Stimulated activated CD4-positive, alpha-beta T cell treated with anti-CD3 and anti-CD28 coated beads, Interleukin-1b, Interleukin-23, amount 100 ng/mL, for 24 hours (primary cell): ENCODE measurements at places on chromosomes 6 and 20.

DNA sequence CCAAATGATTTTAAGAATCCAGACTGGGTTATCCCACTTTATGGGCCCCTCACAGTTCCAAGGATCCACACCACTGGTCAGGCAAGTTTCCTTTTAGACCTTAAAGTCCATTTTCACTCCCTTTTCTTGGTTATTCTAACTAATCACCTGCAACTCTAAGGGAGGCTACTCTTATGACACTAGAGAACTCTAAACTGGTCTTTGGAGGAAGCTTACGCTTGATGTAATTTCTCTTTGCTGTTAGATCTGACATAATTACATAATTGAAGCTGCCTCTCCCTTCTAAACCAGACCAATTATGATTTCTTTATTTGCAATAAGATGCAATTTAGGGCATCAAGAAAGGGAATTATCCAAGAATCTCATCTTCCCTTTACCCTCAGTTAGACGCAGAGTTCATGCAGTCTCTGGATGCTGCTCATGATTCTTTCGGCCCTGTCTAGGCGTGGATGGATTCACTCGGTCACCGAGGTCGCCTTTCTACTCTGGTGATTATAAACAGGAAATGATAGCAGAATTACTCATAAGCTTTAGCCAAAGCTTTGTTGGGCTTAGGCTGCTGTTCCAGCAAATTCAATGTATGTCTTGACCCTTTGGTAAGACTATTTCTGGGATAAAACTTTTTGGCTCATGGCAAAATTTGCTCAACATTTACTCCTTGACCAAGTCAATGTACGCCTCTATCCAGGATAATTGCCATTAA lies 166.4 kb upstream of the PRND start:
- no peak for DNase-seq

DNA sequence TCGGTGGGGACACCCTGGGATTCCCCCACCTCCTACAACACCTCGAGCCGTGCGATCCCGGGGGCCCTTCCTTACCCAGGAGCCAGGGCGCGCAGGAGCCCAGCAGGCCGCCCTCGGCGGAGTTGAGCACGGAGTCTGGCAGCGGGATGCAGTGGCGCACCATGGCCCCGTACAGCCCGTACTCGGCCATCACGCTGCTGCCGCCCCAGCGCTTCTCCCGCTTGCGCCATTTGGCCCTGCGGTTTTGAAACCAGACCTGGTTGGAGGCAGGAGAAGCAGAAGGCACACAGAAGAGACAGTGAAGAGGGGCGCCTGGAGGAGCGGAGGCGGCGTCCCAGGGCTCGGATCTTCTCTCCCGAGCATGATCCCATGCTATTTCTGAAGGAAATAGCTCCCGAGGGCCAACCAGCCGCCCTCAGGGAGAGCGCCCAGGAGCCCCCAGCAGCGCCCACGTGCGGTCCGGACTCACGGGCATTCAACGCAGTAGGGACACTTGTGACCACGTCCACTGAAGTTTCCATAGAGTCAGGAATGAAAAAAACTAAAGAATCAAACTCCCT lies 4.3 kb downstream of the VSX1 start:
- no peak for DNase-seq

DNA sequence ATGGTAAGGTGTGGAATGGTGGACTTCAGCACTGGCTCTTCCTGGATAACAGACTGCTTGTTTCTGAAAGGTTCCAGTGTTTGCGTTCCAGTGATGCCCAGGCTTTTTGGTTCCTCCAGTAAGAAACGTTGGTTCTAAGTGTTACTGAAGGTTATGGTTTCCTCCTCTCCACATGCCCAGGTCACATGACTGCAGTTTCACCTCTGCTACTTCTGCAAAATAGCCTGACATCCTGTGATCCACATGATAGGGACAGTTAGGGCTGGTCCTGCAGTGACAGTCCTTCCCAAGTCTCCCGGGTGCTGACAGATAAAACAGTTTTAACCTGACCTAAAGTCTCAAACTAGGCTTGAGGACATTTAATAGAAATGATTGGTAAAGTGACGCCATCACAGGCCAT lies 132.2 kb upstream of the CST7 start:
- DNase-seq = no peak

GRCh38 chr6:110044096-110044495 lies 66.0 kb downstream of the GPR6 start:
- DNase-seq = no peak

- DNase-seq = no peak
Observed at GRCh38 chr6:62891065-62891647, 320.1 kb upstream of the FKBP1C start.

DNA sequence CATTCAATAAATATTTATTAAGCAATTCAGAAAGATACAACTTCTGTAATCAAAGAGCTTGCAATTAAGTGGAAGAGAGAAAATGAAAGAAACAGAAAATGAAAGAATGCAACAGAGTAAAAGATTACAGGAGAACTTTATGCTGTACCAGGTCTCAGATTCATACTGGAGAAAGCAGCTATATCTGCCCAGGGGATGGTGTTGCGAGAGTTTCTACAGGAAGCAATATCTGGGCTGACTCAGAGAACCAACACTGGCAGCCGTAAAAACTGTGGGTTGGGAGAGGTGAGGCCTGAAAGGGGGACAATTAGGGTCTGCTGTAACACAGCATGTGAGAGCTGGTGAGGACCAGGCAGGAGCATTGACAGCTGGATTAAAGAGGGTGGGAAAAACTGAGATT lies 256.7 kb upstream of the TCF21 start:
- DNase-seq = no peak

GRCh38 chr6:109457562-109457996 lies 2.0 kb upstream of the MICAL1 start:
- DNase-seq = no peak

GRCh38 chr20:54872440-54872839 lies 397.0 kb downstream of the DOK5 start:
- DNase-seq = no peak

DNA sequence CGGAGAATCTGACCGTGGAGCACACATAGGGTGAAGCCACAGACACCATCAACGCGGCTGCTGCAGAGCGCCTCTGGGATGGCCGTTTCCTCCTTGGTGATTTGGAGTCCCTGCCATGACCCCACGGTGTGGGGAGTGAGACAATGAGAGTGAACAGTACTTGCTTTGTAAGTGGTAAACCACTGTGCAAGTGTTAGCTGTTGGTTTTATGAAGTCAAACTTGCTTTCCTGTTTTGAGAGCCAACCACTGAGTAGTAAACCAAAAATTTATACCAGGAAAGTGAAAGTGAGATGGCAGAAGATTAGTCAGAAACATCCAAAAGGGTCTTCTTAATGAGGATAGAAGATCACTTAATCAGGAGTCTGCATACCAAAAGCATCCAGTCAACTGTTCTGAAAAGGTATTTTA lies 160.7 kb downstream of the FOXC1 start:
- DNase-seq = peak; percentile 10

DNA sequence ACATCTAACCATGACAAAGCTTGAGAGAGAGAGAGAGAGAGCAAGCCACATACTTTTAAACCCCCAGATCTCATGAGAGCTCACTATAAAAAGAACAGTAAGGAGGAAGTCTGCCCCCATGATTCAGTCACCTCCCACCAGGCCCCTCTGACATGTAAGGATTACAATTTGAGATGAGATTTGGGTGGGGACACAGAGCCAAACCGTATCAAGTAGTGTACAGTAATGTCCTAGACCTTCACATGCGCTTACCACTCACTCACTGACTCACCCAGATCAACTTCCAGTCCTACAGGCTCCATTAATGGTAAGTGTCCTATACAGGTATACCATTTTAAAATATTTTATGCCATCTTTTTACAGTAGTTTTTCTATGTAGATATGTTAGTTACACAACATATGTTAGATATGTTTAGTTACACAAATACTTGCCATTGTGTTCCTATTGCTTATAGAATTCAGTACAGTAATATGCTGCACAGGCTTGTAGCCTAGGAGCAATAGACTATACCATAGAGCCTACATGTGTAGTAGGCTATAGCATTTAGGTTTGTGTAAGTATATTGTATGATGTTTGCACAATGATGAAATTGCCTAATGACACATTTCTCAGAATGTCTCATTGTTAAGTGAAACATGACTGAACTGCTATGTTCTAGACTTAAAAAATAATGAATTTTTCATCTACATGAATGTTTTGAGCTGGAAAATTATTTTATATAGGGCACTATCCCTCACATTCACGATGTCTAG lies 11.7 kb downstream of the TSPYL1 start:
- DNase-seq = no peak

- no peak for DNase-seq
Observed at GRCh38 chr20:48703511-48704219, 124.1 kb downstream of the PREX1 start.

GRCh38 chr6:38221251-38221650 lies 401.7 kb downstream of the ZFAND3 start:
- DNase-seq = no peak

GRCh38 chr6:158043586-158044524 lies 62.2 kb downstream of the SYNJ2 start:
- DNase-seq = no peak

GRCh38 chr20:60653111-60653845 lies 598.8 kb upstream of the CDH4 start:
- no peak for DNase-seq

GRCh38 chr20:45373353-45374100 lies 4.6 kb downstream of the TP53TG5 start:
- peak; percentile 87 for DNase-seq

DNA sequence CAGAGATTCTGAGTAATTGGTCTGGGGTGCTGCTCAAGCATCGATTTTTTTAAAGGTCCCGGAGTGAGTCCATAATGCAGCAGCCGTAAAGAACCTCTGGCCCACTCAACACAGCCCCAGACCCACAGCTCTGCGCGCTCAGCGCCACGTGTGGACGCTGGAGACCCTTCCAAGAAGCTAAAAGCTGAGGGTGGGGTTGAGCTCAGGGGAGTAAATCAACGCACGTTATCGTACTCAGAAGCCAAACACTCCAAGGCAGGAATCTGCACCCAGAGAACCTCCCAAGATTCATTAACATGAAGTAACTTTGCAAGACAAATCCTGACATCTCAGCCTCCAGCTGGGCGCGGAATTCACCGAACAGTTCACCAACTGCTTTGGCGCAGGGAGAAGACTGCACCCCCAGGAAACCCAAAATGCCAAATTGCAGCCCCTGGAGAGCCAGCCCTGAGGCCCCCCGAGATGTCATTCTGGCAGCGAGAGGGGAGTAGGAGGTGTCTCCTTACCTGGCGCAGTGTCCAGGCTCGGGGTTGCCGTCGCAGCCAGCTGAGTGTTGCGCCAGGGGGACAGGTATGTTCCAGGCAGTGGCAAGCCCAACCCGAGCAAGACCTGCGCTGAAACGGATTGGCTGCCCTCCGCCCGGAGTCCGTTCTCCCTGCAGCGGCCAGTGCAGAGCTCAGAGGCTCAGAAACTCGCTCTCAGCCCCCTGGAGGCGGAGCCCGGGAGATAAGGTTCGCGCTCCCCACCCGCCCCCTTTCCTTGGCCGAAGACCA lies at the start of gene COL21A1:
Gene COL21A1, minus strand, starts transcription at position 700 of the 773 bp plus-strand sequence. CDS start 64,962 bp downstream, outside the sequence.
- DNase-seq = no peak

DNA sequence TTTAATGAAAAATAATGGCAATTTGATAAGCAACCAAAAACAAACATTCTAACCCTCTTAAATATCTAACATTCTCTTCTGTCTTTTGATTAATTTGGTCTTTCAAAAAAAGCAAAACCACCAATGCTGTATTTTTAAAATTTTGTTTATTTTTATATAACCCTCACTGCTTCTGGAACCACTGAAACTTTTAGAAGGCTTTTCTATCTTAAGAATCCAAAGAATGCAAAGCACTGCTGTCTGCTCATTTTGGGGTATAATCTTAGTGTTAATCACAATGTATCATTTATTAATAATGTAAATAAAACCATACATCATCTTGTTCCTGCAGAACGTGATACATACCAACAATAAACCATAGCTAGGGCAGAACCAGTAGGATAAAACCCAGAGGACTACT lies 14.0 kb downstream of the STK38 start:
- no peak for DNase-seq

DNA sequence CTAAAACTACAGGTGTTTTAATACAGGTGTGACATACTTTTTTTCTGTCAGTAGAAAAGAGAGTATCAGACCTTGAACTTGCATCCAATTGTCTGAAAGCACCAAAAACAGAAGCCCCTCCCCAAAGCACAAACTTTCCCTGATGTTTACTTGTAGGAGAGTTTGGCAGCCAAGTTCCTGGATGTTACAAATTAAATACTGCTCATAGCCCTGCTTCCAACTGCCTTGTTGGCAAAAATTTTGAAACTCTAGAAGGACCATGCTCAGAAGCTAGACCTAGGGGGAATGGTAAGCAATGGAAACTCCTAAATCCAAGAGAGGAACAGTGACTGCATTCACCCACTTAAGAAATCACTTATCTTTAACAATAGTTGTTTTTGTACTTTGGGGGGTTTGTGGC lies 17.0 kb upstream of the ARG1 start:
- no peak for DNase-seq

- no peak for DNase-seq
Observed at GRCh38 chr6:157909282-157909664, 72.4 kb upstream of the SYNJ2 start.

GRCh38 chr6:62390401-62390800 lies 104.4 kb upstream of the KHDRBS2 start:
- no peak for DNase-seq

GRCh38 chr20:21435576-21435975 lies 38.2 kb upstream of the NKX2-4 start:
- no peak for DNase-seq

DNA sequence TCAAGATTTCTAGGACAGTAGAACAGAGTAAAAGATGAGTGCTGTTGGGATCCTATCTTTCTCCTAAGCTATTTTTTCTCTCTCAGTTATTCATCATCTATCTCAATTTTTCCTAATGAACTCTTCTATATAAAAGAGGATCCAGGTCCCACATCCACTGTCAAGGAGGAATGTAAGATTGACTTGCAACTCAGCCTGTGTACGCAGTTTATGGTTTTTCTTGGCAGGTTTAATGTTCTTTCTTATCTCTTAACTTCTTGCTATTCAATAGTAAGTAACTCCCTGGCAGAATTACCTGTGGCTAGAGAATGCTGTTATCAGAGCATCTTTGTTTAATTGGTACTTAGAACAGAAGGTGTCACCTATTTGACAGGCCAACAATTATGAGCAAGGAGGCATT lies 60.8 kb downstream of the SLC16A10 start:
- no peak for DNase-seq

DNA sequence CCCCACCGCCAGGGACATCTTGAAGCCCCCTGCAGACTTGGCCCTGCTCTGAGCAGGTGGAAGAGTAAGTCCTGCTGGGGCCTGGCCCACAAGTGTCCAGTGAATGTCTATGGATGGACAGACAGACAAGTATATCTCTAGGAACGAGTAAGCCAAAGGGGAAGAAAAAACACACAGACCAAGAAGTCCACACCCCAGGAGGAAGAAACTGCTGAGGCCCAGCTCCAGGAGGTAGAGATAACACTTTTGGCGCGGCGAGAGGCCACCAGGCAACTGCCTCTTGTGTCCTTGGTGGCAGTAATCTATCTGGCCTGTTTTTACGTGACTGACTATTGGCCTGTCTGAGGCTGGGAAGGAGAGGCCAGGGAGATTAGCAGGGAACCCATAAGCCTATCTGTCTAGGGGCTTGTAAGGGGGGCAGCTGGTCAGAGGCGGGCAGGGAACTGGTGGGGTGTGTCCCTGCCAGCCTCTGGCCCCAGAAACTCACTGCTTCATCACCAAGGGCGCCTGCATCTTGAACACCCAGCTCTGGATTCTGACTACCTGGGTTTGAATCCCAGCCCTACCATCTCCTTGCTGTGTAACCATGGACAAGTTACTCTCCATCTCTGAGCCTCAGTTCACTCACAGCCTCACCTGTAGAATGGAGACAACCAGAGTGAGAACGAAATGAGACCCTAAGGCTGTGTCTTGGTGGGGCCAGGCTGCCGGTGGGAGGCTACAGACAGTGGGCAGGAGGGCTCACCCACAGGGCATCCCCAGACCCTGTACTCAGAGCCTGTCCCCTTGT lies 31.3 kb downstream of the C20orf203 start:
- no peak for DNase-seq

- DNase-seq = no peak
Observed at GRCh38 chr6:28632326-28632851, 106.7 kb downstream of the GPX5 start.
